ENCODE measurements at places on chromosomes 3 and 15. TPM values are rescaled to one million over a fixed set of nuclear protein-coding genes. Genes with fewer than 3 reads are reported as not detected.
A peak's percentile ranks its signal among the peaks of the same experiment; 100 is the strongest.

The PRKCD gene
- total RNA-seq = 22.2 TPM

DNA sequence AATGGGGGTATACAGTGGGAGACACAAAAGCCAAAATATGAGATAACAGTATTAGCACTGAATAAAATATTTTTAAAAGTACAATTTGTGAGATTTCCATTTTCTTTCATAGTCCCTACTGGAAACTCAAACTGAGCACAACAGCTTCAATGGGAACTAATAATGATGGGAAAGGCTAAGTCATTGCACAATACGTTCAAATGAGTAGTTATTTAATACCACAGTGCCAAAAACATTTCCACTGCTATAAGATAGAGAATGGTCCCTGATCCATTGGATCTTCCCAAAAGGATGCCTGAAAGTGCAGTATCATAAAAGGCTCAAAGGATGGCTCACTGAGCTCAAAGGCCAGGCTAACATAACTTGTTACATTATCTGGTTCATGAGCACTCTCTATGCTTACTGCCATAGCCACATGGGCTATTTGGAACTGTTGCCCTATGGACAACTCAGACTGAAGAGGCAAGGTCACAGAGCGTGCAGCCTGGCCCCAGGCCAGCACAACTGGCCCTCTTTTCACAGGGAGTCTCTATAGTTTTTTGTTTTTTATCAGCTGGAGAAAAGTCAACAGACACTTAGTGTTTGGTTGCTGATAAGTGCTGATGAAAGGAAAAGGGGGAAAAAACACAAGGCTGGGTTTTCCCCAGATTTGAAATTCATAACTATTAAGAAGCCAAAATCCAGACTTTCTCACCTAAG lies 54.1 kb upstream of the PPIB start:
- no peak for DNase-seq

DNA sequence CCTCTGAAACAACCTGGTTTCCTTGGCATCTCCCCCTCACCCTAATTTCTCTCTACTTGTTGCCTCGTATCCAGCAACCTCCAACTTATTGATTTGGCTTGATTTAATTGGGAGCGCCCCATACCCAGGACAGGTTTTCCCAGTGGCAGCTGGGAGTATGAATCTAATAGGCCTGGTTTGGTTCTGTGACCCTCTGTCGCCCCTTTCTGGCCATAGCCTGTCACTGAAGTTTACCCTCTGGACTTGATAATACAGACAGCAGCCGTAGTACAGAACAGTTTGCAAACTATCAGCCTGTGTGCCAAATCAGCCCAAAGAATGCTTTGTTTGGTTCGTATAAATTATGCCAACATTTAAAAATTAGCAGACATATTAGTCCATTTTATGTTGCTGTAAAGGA lies 525.1 kb upstream of the GOLIM4 start:
- DNase-seq = peak; percentile 21

DNA sequence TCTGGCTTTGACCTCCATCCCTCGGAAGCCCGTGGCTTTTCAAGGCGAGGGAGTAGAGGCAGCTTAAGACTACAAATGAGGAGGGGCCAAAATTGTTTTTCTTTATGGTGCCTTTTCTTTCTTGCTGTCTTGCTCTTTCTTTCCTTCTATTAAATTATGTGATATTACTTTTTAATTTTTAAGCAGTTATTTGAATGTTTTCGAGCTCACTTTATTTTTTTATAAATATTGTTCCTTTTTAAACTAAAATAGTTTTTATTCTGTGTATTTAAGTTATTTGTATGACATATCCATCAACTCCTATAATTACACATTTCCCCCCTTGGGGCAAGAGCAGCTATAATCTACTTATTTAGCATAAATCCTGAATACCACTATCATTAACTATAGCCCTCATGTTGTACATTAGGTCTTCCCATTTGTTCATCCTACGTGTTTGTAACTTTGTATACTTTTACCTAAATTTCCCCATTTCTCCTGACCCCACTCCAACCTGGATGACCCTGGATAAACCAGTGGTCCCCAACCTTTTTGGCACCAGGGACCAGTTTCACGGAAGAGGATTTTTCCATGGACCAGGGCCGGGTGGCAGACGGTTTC lies 622 bp upstream of the PLSCR1 start:
- DNase-seq = no peak

DNA sequence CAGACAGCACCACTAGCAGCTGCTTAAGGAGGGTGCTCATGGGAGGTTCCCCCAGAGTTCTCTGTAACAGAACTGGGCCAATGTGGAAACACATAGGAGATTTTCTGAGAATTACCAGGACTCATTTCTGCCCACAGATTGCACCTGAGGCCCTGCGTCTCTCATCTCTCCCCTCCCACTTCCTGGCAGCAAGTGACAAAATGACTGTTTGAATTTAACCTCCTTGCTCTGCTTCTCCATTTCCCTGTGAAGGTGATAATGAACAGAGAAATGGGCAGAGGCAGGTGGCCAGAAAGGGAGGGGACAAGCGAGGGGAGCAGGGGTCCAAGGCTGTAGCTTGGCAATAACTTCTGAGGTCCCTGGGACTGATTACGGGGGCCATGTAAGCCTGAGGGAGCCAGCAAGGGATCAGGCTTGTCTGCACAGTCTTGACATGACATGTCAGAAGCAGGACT lies 8.0 kb downstream of the EPHB1 start:
- no peak for DNase-seq

DNA sequence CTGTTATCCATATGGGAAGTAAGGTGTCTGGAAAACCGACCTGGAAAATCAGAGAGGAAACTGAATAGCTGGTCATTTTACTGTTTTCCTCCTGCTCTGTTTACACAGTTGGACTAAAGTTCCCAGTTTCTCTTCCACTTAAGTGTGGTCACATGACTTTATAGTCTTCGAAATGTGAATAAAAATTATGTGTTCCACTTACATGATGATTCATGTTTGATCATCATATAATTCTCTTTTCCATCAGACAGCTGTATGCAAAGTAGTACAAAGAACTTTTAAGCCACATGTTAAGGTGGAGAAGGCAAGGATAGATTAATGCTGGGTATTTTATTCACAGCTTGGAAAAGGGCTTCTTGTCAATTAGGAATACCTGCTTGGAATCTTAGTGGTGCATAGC lies 525.5 kb upstream of the BCHE start:
- no peak for DNase-seq

GRCh38 chr3:160885791-160886286 lies 129.8 kb downstream of the PPM1L start:
- DNase-seq = no peak
